ENCODE measurements at places on chromosomes 4 and X. TPM values are rescaled to one million over a fixed set of nuclear protein-coding genes. Genes with fewer than 3 reads are reported as not detected.
A peak's percentile ranks its signal among the peaks of the same experiment; 100 is the strongest.

The GAB1 gene
- total RNA-seq = 63.3 TPM

The ZNF185 gene
- 17.9 TPM for total RNA-seq

The ZNF81 gene
- 10.3 TPM for total RNA-seq

The AWAT1 gene
- not detected for total RNA-seq

The G3BP2 gene
- total RNA-seq = 101 TPM

The PPARGC1A gene
- total RNA-seq = 10.5 TPM

The CXorf38 gene
- 16.8 TPM for total RNA-seq

The HSFX3 gene
- not detected for total RNA-seq

The PRDM5 gene
- 14.8 TPM for total RNA-seq

- no peak overlapping the region for H3K27ac ChIP-seq
- H3K36me3 ChIP-seq = no peaks in the 10 kb centered on the region
- H3K4me1 ChIP-seq = no peaks in the 10 kb centered on the region
Observed at GRCh38 chr4:110848787-110849186, 225.9 kb upstream of the PITX2 start.

GRCh38 chrX:3286196-3286945 is 60.1 kb downstream of the MXRA5 start:
- H3K4me3 ChIP-seq = no peak overlapping the region
- H3K36me3 ChIP-seq = no peaks in the 10 kb centered on the region
- DNase-seq = no peak
- H3K27ac ChIP-seq = no peak overlapping the region
- no peaks in the 10 kb centered on the region for H3K27me3 ChIP-seq

GRCh38 chr4:70688795-70689231 is 481 bp downstream of the UTP3 start:
- peaks cover 19% of the 10 kb centered on the region for H3K36me3 ChIP-seq
- peak overlapping the region; percentile 89 for H3K4me3 ChIP-seq
- no peaks in the 10 kb centered on the region for H3K27me3 ChIP-seq
- peak overlapping the region; percentile 98 for H3K27ac ChIP-seq

DNA sequence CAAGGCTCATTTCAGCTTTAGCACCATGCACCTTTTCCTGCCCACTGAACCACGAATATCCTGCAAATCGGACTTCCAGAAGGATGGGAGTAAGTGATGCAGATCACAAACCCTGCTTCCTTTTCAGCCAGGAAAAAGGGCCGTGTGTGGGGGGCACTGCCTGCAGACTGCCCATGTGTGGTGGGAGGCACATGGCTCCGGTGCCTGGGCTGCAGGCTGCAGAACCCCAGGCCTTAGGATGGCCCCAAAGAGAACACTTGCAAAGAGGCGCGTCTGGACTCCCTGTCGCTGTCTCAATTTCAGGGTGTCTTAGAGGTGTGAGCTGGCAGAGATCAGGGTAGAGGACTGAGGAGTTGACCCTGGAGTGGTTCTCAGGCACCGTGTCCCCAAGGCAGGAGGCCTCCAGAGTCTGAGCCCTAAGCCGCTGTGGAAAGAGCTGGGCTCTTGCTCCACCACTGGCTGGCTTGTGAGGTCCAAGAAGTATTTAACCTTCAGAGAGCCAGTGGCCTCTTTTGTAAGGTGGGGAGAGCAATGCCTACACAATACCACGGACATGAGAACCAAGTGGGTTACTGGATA is 97.0 kb downstream of the ENPP6 start:
- H3K27me3 ChIP-seq = no peaks in the 10 kb centered on the region
- H3K27ac ChIP-seq = no peak overlapping the region
- no peak overlapping the region for H3K4me3 ChIP-seq
- no peaks in the 10 kb centered on the region for H3K36me3 ChIP-seq

- H3K36me3 ChIP-seq = no peaks in the 10 kb centered on the region
- DNase-seq = no peak
- H3K4me3 ChIP-seq = no peak overlapping the region
- no peak overlapping the region for H3K27ac ChIP-seq
Observed at GRCh38 chrX:72029483-72030411, 102.0 kb downstream of the RTL5 start.

DNA sequence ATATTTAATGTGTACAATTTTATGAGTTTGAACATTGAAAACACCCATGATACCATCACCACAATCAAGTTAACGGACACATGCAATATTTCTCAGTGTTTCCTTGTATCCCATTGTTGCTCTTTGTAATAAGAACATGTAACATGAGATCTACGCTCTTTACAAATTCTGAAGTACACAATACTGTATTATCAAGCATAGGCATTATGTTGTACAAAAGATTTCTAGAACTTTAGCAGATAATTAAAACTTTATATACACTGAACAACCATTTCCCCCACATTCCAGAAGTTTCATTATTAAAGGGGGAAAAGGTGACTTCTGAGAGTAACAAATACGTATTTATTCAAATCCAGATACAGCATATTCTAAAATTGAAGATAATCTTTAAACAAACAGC is 114.5 kb downstream of the SLC10A7 start:
- H3K36me3 ChIP-seq = no peaks in the 10 kb centered on the region
- no peaks in the 10 kb centered on the region for H3K4me1 ChIP-seq
- H3K27ac ChIP-seq = no peak overlapping the region
- H3K27me3 ChIP-seq = no peaks in the 10 kb centered on the region

GRCh38 chr4:40831146-40831907 is 81.6 kb downstream of the NSUN7 start:
- H3K27ac ChIP-seq = no peak overlapping the region
- DNase-seq = no peak
- H3K4me3 ChIP-seq = no peak overlapping the region
- no peaks in the 10 kb centered on the region for H3K27me3 ChIP-seq
- H3K4me1 ChIP-seq = no peaks in the 10 kb centered on the region
- H3K36me3 ChIP-seq = peaks cover 56% of the 10 kb centered on the region

GRCh38 chrX:133359466-133359865 is 55.8 kb downstream of the GPC4 start:
- H3K27ac ChIP-seq = no peak overlapping the region
- DNase-seq = no peak
- no peaks in the 10 kb centered on the region for H3K36me3 ChIP-seq
- H3K4me3 ChIP-seq = no peak overlapping the region

DNA sequence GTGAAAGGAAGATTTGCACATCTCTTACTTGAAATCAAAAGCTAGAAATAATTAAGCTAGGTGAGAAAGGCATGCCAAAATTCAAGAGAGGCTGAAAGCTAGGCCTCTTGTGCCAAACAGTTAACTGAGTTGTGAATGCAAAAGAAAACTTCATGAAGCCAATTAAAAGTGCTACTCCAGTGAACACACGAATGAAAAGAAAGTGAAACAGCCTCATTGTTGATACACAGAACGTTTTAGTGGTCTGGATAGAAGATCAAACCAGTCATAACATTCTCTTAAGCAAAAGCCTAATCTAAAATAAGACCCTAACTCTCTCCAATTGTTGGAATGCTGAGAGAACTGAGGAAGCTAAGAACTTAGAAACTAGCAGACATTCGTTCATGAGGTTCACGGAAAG is 122.3 kb downstream of the UNC5C start:
- no peaks in the 10 kb centered on the region for H3K27me3 ChIP-seq
- no peak for DNase-seq
- H3K4me1 ChIP-seq = no peaks in the 10 kb centered on the region
- H3K4me3 ChIP-seq = no peak overlapping the region

- H3K27me3 ChIP-seq = no peaks in the 10 kb centered on the region
- DNase-seq = no peak
- H3K4me3 ChIP-seq = no peak overlapping the region
- H3K27ac ChIP-seq = no peak overlapping the region
- H3K4me1 ChIP-seq = no peaks in the 10 kb centered on the region
Observed at GRCh38 chr4:120709991-120710390, 212.5 kb downstream of the PRDM5 start.

GRCh38 chr4:110484767-110485166 is 8.8 kb downstream of the ENPEP start:
- no peaks in the 10 kb centered on the region for H3K36me3 ChIP-seq
- DNase-seq = no peak
- no peaks in the 10 kb centered on the region for H3K27me3 ChIP-seq
- no peaks in the 10 kb centered on the region for H3K4me1 ChIP-seq
- H3K4me3 ChIP-seq = no peak overlapping the region

DNA sequence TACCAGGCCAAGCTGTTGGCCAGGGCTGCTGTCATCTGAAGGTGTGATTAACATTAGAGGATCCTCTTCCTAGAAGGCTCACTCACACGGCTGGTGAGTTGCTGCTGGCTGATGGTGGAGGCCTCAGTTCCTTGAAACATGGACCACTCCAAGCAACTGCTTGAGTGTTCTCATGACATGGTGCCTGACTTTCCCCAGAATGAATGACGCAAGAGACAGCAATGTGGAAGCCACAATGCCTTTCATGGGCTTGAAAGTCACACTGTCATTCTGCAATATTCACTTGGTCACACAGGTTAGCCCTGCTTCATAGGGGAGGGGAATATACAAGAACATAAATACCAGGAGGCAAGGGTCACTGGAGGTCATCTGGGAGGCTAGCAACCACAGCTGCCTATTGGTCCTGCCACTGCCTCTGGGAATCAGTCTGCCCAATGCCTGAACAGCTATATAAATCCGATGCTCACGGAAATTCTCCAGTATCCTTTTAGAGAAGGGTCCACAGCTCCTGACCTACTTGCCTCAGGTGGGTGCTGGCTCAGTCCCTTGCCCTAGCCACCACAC is 97.1 kb upstream of the MAML3 start:
- H3K27me3 ChIP-seq = no peaks in the 10 kb centered on the region
- DNase-seq = no peak
- peaks cover 24% of the 10 kb centered on the region for H3K4me1 ChIP-seq
- H3K36me3 ChIP-seq = no peaks in the 10 kb centered on the region
- no peak overlapping the region for H3K27ac ChIP-seq

DNA sequence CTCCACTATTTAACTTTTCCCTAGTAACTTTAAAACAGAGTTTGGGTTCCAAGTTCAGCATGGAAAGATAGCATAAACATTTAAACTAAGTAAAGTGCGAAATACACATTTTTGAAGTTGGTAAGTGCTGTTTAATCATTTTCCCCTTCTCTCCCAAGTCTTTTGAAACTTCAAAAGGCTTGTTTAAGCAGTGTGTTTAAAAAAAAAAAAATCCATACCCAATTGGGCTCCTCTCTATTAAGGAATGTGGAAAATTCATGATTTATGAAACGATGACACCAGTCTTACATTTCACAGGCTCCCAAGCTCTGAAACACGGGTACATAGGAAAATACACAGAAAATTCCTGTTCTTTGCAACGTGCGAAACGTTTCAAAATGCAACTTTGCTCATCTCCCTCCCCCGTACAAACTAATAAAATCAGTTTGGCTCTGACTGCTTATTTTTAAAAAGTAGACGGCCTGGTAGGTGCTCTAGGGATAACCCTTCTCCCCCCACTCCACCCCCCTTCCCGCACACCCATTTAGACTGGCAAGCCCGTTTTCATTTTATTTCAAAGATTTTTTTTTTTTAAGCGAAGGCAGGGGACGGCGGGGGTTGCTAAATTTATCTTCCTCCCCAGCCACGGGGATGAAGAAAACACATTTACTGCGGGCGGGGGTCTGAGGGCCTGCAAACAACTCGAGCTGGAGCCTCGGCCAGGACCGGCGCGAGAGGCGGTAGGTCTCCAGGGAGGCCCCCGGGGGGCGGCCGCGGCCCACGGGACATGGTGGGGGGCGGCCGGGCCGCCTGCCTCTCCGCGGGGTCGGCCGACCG is 786 bp upstream of the ZFX start:
- H3K36me3 ChIP-seq = no peaks in the 10 kb centered on the region
- no peaks in the 10 kb centered on the region for H3K27me3 ChIP-seq
- peak overlapping the region; percentile 68 for H3K4me3 ChIP-seq
- H3K27ac ChIP-seq = peak overlapping the region; percentile 95
- peak; percentile 49 for DNase-seq
- H3K4me1 ChIP-seq = peaks cover 37% of the 10 kb centered on the region

GRCh38 chrX:29477878-29478277 is 737.5 kb upstream of the MAGEB2 start:
- H3K4me1 ChIP-seq = no peaks in the 10 kb centered on the region
- no peak for DNase-seq
- H3K27me3 ChIP-seq = no peaks in the 10 kb centered on the region
- no peaks in the 10 kb centered on the region for H3K36me3 ChIP-seq
- H3K27ac ChIP-seq = no peak overlapping the region

DNA sequence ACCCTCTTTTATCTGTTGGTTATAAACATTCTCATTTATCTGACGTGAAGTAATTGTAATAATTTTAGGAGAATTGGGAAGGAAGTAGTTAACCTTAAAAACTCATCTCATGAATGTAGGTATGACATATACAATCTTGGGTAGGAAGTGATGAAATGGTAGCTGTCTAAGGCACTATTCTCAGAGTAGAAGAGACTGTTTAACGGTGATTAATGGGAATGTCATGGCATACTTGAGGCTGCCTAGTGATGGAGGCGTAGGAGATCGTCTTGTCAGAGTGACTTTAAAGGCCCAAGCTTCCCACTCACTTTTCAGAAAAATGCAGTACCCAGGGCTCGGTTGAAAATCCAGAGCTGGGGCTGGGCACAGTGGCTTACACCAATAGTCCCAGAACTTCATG is 19.4 kb upstream of the AGA start:
- DNase-seq = no peak
- no peaks in the 10 kb centered on the region for H3K27me3 ChIP-seq
- H3K4me3 ChIP-seq = no peak overlapping the region
- no peaks in the 10 kb centered on the region for H3K4me1 ChIP-seq

DNA sequence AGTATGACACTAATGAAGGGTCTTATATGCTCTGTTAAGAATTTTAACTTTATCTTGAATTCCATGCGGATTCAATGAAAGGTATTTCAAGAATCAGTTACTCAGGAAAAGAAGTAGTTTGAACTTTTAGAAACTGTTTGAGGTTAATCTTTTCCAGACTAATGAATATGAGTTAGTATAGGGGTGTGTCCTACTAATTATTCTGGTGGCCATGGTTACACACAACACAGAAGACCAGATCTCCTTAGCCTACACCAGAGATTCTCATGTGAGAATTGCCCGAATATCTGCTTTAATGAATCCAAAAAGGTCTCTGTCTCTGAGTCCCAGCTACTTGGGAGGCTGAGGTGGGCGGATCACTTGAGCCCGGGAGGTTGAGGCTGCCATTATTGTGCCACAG is 100.4 kb downstream of the MMRN1 start:
- no peaks in the 10 kb centered on the region for H3K4me1 ChIP-seq
- DNase-seq = no peak
- H3K27me3 ChIP-seq = no peaks in the 10 kb centered on the region
- no peaks in the 10 kb centered on the region for H3K36me3 ChIP-seq

GRCh38 chr4:26647523-26648224 is 63.8 kb downstream of the TBC1D19 start:
- H3K27me3 ChIP-seq = no peaks in the 10 kb centered on the region
- no peaks in the 10 kb centered on the region for H3K36me3 ChIP-seq
- DNase-seq = no peak
- no peak overlapping the region for H3K4me3 ChIP-seq
- no peaks in the 10 kb centered on the region for H3K4me1 ChIP-seq

DNA sequence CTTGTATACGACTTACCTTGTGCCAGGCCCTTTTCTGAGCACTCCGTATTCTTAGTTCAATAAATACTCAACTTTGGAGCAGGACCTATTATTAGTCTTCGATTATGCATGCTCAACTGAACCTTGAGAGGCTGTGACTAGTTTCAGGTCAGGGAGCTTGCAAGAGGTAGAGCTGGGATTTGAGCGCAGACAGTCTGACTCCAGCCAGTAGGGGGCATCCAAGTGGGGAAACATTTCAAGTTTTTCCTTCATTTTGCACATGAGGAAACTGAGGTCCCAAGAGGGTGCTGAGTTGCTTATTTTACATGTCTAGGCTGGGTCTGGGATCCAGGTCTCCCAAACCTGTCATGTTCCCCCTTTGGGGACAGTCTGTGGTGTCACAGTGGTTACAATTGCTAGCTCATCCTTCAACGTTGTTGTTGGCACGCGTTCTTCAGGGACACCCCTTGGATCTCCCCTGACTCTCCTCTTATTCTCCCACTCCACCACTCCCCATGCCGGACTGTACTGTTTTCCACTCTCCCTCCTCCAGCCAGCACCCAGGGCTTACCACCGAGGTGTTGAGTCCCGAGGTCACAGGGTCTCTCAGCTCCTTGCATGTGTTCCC is 6.7 kb upstream of the PRICKLE3 start:
- H3K4me3 ChIP-seq = no peak overlapping the region
- no peaks in the 10 kb centered on the region for H3K36me3 ChIP-seq
- H3K27me3 ChIP-seq = no peaks in the 10 kb centered on the region
- peaks cover 5% of the 10 kb centered on the region for H3K4me1 ChIP-seq
- no peak overlapping the region for H3K27ac ChIP-seq
